ENCODE measurements at places on chromosomes 3 and 15. TPM values are rescaled to one million over a fixed set of nuclear protein-coding genes. Genes with fewer than 3 reads are reported as not detected.
A peak's percentile ranks its signal among the peaks of the same experiment; 100 is the strongest.

TNFAIP8L3 gene
- 0.09 TPM for total RNA-seq

KLHL40 gene
- not detected for total RNA-seq

DNA sequence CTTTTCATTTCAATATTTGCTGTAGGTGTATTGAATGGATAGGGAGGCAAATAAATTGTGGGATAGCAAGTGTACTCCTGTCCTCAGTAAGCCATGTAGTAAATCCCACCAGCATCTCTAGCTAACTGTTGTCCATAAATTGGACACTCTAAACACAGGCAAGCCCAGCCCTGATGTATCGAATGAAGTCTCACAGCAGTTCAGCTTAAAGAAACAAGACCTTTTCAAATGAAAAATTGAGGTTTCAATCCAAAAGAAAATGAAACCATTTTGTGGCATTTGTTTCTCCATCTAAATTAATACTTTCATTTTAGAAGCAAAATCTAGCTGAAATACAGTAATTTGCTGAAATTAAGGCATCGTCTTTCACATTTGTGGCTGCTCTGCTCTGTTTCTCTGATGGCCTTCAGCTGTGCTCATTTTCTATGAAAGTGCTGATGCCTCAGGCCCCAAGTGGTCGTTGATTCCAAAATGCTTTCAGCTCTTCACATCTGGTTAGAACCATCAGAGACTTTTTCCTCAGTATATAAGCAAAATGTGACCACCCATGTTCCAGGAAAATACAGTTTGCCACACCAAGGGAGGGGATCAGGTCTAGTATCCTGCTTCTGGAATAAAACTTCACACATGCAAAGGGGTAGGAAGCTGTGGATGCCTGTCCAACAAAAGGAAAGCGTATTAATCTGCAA, 245.0 kb downstream of the ZMAT3 start:
- no peak for DNase-seq

RAB11A gene
- 68.0 TPM for total RNA-seq

ARRDC4 gene
- 32.7 TPM for total RNA-seq

DNA sequence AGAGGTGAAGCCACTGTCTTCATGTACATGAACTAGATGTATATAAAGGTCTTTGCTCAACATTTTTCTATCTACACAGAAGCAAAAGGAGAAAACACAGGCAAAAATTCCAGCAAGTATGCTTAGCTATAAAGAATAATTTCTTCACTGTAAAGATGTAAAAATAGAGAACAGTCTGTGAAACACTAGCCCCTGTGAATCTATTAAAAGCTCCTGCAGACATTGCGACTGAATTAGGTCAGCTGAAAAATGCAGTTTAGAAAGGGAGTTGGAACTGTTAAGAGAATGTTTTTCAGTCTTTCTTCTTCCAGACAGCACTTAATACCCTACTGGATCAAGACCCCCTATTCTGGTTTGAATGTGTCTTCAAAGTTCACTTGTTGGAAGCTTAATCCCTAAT, 291.5 kb downstream of the KBTBD8 start:
- DNase-seq, result no peak

GRCh38 chr15:23073890-23074646, 34.7 kb upstream of the TUBGCP5 start:
- DNase-seq, result peak; percentile 26

DNA sequence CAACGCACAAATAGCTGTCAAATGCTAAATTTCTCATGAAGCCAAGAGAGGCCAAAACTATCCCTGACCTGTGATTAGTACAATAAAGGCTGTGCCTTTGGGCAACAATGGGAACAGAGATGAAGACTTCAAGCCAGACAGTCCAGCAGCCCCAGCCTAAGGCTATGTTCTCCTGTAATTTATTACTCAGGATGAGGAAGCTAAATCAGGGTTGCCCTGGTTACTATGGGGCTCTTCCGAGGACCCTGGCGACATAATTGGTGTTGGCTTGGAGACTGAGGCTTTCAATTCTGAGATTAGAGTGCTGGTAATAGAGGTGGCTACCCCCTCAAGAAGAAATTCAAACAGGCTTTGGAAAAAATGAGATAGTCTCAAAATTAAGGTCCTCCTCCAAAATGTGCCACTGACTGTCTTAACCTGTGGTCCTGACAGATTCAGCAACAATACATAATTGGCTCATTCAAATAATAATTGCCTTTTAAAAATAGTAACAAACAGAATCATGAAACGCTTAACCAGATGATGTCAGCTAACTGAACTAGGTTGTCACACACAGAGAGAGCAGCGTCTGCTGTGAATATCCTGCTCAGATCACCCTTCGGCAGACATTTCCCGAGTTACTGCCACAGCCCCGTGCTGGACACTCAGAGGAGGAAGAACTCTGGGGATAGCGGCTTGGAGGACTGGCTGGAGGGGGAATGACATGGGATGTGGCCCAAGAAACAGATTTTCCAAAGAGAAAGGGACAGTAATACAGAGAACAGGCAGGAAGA, 43.0 kb downstream of the NSMCE3 start:
- DNase-seq, result no peak

Measured in pancreas (tissue), 10 donors.